Testis (tissue), 5 donors: ENCODE measurements at places on chromosomes 13 and 19.

DNA sequence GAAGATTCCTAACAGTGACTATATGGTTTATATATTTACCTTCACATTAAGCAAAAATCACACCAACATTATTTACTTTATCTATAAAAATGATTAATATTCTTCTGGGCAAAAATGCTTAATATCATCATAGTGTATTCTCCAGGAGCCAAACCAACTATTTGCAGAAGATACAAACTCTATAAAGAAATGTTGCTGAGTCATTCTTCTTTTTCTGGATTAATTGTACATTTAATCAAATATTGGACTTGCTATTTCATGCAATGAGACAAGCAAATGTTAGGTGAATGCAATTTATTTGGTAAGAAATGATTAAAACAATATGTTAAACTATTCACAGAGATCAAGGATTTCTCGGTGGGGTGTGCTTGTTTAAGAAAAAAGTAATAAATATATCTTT is 1075.8 kb downstream of the PCDH9 start:
- DNase-seq, result no peak

- DNase-seq, result no peak
Observed at GRCh38 chr13:93146584-93147297, 79.9 kb upstream of the GPC6 start.

- DNase-seq, result no peak
Observed at GRCh38 chr13:33310245-33311038, 24.9 kb upstream of the STARD13 start.

- DNase-seq, result peak; percentile 45
Observed at GRCh38 chr13:31035185-31035965, 102.9 kb downstream of the TEX26 start.

DNA sequence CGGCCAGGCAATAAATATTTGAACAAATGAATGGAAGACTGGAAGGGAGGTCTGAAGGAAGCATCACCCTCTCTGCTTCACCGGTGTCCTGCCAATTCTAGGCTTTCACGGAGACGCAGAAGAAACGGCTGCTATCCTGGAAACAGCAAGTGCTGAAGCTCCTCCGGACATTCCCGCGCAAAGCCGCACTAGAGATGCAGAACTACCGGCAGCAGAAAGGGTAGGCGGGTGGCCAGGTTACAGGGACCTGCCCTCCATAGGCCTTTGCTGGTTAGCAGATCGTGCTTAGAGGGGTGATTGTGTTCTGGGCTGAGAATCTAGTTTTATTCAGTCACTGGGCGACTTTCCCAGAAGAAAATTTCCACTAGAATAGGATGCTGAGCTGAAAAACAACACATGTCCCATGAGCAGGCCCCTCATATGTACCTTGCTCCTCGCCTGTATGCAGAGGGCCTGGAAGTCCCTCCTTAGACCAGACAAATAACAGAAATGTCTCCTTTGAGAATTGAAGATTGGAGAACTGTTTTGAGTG is 11.0 kb downstream of the PAF1 start:
- no peak for DNase-seq

GRCh38 chr13:23571431-23571830 is 1.2 kb downstream of the TNFRSF19 start:
- no peak for DNase-seq

GRCh38 chr19:41422955-41423354 is 4.2 kb downstream of the B3GNT8 start:
- DNase-seq, result no peak

DNA sequence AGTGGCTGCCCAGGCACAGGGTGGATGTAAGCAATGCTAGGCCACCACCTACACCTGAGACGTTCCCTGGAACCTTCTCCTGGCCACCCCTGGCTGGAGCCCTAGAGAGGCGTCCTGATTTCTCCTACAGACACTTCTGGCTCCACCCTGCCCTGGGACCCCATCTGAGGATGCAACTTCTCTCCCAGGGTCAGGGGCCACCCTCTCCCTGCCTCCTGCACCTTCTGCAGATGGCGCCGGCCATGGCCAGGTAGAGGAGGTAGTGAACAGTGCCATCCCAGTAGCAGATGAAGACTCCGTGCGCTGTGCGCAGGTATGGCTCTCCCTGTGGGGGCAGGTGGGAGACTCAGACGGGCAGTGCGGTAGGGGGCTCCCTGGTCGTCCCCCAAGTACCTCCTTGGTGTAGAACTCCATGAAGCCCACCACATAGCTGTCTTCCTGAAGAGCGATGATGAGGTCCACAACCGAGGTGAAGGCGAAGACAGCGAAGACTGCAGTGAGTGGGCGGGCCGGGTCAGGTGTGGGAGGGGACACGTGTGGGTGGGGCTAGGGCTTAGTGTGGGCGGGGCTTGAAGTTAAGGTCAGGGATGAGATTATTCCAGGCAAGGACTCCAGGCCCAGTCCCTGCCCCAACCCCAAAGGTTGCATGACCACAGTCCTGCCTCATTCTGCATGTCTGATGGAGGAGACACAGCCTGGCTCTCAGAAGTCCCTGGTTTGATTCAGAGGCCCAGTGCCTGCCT is 3.0 kb downstream of the TM6SF2 start:
- DNase-seq, result no peak

- no peak for DNase-seq
Observed at GRCh38 chr13:31850041-31850555, 110.8 kb downstream of the RXFP2 start.

- DNase-seq, result peak; percentile 78
Observed at GRCh38 chr19:17468302-17469091, 1.8 kb upstream of the SLC27A1 start.

DNA sequence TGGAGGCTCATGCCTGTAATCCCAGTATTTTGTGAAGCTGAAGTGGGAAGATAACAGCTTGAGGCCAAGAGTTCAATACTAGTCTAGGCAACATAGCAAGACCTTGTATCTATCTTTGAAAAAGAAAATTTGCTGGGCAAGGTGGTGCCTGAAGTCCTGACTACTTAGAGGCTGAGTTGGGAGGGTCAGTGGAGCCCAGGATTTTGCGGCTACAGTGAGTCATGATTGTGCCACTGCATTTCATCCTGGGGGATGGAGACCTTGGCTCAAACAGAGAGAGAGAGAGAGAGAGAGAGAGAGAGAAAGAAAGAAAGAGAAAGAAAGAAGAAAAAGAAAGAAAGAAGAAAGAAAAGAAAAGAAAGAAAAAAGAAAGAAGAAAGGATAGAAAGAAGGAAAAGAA is 1872.3 kb upstream of the PCDH20 start:
- DNase-seq, result no peak

DNA sequence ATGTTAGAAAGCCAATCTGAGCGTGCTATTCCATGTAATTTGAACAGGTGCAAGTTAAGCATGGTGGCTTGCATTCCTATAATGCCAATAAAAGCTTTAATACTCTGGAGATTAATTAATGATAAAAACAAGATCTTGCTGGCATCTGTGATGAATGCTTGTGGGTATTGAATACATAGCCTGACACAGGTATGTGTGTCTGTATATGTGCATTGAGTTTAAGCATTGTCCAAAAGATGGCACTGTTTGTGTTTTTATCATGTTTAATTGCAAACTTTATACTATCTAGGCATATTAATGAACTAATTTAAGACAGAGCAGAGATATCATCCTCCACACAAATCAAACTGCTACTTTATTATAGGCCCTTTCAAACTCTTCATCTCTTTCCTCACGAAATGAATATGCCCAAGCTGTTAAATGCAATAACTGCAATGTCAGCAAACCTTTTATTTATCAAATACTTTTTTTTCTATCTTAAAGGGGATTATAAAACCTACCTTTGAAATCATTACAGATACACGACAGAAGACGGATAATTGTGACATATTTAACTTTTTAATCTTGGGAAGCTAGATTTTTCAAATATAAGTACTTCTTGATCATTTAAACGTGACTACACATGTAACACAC is 86.5 kb downstream of the TNFSF11 start:
- no peak for DNase-seq
